Activated T-helper 2 cell treated with anti-CD3 and anti-CD28 coated beads, Interferon-gamma antibody, Interleukin-2, Interleukin-4, amounts not matched to agents 10 μg/mL and 5 μg/mL and 100 μg/mL, durations not matched to agents 14 hours and 24 hours and 36 hours (primary cell): ENCODE measurements at places on chromosomes 1 and 21.

DNA sequence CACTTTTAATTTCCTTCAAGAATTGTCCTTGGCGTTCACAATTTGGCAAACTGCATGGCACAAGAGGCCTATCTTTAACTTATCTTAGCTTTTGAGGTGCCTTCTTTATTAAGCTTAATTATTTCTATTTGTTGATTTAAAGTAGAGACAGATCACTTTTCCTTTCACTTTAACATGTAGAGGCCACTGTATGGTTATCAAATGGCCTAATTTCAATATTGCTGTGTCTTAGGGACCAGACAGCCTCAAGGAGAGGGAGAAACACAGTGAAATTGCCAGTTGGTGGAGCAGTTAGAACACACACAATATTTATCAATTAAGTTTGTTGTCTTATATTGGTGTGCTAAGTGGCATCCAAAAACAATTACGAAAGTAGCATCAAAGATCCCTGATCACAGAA is 1013.9 kb downstream of the KCNT2 start:
- no peak for DNase-seq

DNA sequence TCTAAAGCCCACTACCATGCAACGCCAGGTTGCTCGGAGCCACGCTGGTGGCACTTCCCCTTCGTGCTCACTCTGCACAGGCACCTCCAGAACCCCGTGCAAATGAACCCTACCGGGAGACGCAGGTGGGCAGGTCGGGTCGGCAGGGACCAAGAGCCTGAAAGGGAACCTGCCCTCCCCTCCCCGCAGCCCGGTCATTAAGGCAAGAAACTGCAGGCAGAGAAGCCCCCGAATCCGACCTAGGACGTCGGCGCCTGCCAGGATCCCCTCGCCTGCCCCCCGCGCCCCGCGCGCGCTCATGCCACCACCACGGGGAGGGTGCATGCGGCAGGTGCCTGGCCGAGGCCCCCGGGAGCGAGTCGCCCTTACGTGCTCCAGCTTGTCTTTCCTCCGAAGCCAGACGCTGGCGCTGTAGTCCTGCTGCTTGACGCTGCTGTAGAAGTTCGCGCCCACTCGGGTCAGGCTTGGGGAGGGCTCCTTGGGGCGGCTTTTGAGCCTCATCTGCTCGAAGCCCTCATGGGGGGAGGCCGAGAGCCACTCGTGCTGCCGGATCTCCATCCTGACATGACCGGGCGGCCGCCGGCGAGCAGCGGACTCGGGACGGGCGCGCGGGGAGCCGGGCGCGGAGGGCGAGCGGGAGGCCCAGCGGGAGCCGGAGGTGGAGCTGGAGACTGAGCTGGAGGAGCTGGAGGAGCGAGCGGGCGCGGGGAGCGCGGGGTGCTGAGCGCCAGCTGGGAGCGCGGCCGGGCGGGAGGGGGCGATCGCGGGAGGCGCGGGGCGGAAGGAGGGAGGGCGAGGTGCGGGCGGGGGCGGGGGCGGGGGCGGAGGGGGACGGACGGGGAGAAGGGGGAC is 552 bp downstream of the PLD5 start:
- DNase-seq, result no peak

GRCh38 chr1:15023205-15023604 is 130.3 kb upstream of the TMEM51 start:
- no peak for DNase-seq

DNA sequence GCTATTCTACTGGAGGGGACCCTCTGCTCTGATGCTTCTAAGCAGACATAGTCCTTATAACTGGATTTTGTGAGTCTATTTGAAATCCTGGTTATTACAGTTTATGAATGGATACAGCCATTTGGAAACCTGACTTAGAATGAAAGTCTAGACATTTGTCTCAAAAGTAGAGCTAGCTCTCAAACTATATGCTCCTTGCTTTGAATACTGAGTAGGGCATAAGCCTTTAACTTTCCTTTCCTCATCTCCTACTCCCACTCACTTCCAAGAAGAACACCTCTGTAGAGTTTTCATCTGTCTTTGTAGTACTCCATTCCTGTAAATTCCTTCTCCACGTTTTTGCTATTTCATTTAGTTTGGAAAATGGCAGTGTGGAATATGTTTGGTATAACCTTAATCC is 9.0 kb upstream of the ARID1A start:
- DNase-seq, result no peak

DNA sequence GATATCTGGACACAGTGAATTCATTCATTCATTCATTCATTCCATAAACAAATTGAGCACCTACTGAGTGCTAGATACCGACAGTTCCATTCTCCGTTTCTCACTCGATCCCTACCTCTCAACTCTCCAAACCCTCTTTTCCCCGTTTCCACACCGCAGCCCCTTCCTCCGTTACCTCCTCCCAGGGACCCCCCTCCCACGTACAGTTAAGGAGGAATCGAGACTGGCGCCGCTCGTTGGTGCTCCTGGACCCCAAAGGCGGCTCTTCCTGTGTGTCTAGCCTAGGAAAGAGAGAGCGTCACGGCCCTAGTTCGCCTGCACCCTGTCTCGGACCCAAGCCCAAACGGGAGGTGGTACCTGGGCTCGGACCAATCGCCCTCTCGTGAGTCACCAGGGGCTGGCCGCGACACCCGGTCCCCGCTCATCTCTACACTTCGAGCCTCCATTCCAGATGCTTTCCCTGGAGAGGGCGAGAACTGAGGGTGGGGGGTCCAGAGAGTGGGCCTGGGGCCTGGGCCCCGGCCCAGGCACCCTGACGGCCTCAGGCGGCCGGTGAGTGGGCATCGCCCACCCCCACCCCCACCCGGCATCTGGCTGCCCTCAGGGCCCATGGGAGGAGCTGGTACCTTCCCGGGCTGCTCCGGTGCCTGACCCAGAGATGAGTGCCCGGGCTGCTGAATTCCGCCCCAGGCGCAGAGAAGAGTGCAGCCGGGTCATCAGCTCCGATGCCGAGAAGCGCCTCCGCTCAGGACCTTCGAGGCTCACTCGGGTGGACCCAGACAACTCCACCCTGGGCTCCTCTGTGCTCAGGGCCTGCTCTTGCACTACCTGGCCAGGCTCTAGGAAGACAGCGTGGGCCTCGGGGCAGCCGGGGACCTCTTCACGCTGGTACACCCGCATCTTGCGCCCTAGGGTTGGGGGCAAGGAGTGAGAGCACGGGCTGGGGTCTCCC is 4.9 kb downstream of the ARHGEF19 start:
- no peak for DNase-seq

DNA sequence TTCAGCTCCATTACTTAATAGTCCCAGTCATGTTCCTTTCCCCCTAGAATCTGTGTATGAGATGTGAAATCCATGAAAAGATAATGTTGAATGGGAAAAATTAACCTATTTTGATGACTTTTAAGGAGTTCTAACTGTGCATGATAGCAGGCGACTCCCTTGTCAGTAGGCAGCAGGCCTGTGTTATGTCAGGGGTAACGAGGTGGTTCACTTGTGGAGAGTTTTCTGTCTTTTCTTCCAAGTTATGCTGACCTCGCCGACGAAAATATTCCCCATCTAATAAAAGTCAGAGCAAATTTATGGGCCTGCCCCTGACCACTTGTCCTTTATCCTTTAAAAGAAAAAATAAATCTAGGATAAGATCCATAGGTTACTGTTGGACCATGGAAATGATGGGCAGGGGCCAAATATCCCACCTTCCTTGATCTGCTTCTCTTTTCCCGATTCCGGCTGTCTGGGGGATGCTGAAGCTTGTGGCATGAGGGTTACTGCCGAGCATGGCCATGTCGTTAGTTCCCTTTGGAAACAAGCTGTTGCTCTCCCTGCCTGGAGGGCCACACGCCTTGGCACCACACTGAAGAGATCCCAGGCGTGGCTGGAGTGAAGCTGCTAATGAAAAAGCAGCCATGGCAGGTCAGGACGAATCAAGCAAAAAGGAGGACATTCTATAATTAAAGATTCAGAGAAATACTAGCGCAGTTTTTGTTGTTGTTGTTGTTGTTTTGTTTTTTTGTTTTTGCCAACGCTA is 93.8 kb downstream of the ROR1 start:
- no peak for DNase-seq

DNA sequence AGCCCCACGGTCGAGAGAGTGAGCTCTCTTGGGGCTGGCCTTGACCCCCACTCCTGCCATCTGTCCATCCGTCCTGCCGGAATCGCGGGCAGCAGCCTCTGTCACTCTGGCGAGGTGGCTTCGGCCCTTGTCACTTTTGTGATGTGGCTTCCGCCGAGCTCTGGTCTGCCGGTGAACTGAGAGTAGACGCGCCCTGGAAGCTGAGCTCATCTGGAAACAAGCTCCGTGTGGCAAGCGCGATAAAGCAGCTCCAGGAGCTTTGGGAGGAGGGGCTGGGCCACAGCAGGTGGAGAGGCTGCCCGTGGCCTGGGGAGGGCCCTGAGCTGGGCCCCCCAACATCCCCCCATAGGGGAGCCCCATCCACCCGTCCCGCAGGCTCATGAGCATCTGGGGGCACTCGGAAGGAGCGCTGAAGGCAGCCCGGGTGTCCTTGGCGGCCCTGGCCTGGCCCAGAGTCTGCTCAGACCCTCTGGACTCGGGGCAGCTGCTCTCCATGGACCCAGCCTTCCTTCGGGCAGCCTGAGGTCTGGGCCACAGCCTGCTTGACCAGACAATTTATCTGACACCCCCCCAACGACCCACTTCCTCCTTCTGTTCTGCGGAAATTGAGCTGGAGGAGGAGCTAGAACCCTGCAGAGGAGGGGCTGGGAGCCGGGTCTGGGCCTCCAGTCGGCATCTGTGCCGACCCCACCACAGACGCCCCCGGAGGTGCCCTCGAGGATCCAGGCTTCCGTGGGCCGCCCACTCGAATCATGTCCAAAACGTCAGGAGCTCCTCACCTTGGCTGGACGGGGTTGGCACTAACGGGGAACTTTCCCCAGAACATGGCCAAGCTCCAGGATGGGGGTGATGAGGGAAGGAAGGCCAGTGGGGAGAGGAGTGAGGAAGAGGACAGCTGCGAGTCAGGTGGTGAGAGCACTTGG is 59.1 kb downstream of the SLC19A1 start:
- peak; percentile 52 for DNase-seq

- DNase-seq, result no peak
These were observed 13.0 kb downstream of the DHRS3 start for GRCh38 chr1:12604986-12605385.

DNA sequence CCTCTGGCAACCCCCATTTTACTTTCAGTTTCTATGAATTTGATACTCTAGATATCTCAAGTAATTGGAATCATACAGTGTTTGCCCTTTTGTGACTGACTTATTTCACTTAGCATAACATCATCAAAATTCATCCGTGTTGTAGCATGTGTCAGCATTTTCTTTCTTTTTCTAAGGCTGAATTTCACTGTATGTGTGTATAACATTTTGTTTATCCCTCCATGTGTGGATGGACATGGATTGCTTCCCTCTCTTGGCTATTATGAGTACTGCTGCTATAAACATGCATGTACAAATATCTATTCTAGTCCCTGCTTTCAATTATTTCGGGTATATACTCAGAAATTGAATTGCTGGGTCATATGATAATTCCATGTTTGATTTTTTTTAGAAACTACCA is 97.3 kb downstream of the MAP3K21 start:
- no peak for DNase-seq

- DNase-seq, result peak; percentile 8
These were observed 746 bp upstream of the LAMC1 start for GRCh38 chr1:183022202-183023145.

DNA sequence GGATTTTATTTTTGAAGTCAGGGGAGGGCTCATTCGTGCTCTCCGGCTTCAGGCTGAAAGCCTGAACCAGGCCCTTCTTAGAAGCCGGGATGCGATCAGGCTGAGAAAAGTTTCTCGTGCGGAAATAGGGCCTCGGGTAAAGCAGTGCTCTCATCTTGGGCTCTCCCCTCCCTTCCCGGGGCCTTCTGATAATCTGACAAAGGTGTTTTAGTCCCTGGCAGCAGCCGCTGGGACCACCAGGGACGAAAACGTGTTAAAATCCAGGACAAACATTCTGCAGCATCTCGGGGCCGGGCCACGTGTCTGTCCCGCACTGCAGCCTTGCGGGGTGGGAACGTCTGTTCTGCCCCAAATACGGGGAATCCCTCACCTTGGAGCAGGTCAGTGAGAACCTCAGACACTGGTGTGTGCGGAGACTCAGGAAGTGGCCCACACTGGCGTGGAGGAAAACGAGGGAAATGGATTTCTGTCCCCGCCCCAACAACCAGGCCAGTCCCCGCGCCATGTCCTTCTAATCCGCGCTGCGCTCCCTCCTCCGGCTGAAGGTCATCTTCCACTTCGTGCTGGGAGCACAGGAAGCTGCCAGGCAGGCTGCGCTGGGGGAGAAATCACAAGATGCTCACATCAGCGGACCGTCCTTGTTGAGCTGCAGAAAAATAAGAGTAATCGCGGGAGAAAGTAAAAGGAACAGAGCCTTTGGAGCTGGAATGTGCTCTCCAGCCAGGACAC is 16.6 kb upstream of the AJAP1 start:
- no peak for DNase-seq
